ENCODE measurements at places on chromosomes 2 and 18.

- no peak for DNase-seq
Observed at GRCh38 chr2:96874198-96874831, 4.4 kb upstream of the SEMA4C start.

GRCh38 chr2:218944759-218945404 is 14.6 kb upstream of the CDK5R2 start:
- no peak for DNase-seq

DNA sequence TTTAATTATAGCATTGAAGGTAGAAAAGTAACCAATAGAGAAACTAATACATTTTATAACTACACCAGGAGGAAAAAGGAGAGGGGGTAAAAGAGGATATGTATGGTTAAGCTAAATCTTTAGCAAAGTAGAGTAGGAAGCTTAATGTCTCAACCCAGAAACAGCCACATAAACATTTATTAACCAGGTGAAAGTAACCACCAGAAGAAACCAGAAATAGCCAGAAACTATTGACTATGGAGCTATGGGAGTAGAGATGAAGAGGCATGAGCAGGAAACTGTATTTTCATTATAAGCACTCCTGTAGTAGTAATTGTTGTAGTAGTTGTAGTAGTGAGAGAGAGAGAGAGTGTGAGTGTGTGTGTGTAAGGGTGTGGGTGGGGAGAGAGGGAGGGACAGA is 617.5 kb upstream of the CHAC2 start:
- no peak for DNase-seq

DNA sequence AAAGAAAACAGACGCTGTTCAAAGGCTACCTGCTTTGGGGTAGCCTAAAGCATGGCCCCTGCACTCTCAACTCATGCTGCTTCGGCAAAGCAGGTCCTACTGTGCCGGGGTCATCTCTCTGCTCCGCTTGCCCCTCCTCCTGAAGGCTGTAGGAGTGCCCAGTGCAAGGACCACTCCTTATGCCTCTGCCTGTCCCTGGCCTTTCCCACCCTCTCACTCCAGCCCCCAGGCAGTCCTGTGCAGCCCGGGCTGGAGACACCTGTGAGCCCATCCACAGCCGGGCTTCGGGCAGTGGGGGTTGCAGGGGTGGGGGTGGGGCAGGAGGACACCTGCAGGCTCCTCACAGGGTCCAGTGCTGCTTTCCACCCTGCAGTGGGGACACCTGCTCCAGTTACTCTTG is 69.1 kb downstream of the ACKR3 start:
- no peak for DNase-seq

- DNase-seq = no peak
Observed at GRCh38 chr18:34738175-34738894, 28.2 kb downstream of the DTNA start.

DNA sequence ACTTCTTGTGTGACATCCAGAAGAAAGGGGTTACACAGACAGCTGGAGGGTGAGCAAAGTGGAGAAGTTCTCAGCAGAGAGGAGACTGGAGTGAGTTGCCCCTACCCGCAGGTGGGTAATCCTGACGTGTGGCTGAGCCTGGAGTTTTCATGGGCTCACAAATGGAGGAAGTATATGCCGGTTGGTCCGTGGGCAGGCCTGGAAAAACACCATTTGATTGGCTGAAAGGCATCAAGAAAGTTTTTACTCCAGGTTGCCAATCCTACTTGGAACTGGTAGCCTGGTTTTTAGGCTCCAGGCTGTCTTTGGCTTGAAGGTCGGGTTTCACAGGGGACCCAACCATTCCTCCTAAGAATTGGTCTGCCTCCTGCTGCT is 1177.4 kb upstream of the LRRTM1 start:
- DNase-seq = no peak

- no peak for DNase-seq
Observed at GRCh38 chr2:109164739-109165221, 35.8 kb downstream of the SH3RF3 start.

GRCh38 chr2:1308678-1309077 is 104.6 kb upstream of the TPO start:
- no peak for DNase-seq

GRCh38 chr2:50538147-50538546 is 493.8 kb downstream of the NRXN1 start:
- no peak for DNase-seq

GRCh38 chr2:147456779-147457178 is 388.1 kb upstream of the ACVR2A start:
- DNase-seq = no peak

- DNase-seq = no peak
Observed at GRCh38 chr2:178377046-178377445, 73.9 kb downstream of the PRKRA start.

DNA sequence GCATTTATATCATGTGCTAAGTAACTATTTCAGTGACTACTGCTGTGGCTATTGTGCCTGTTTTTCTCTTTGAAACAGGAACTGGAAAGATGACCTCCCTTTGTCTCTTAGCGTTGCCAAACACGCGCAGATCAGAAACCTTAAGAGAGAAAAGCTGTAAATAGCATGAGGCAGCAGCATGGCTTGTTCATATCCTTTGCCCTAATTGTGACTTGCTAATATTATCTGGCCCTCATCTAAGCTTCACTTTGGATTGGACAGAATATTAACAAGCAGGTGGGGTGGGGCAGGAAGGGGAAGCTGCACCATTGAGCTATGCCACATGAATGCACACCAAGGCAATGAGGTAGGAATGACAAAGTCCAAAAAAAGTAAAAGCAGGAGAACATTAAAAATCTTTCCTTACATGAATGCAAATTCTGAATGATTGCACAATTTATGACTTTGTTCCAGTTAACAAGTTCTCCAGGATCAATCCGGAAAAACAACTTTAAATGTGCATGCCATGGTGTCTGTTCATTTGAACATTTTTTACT is 128.4 kb downstream of the IRS1 start:
- no peak for DNase-seq

- no peak for DNase-seq
Observed at GRCh38 chr2:69514819-69515218, 77.6 kb upstream of the NFU1 start.
